ENCODE measurements at places on chromosomes 5 and 9.

- no peak for DNase-seq
Observed at GRCh38 chr5:176540956-176541337, 3.7 kb upstream of the RNF44 start.

DNA sequence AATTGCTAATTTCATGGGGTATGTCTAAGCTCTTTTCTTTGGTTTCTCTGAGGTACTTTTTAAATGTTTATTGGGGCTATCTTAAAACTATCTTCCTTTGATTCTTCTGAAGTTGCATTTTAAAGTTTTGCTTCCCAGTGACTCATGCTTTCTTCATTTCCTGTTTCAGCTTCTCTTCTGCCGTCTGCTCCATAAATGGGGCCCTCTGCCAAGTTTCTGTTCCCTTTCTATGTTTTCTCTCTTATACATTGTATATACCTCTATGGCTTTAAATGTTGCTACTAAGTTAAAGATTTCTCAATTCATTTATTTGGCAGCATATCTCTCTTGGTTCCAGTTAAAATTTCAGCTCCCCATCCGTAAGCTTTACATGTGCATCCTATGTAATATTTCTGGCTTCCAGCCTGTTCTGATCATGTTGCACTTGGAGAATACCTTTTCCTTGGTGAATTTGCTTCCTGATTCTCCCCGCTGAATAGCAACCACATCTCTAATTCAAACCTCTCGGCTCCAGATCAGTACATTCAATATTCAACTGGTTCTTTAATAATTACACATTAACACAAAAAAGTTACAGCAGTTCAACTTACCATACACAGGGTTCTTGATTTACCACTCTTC lies 125.3 kb downstream of the ST8SIA4 start:
- peak; percentile 51 for DNase-seq

DNA sequence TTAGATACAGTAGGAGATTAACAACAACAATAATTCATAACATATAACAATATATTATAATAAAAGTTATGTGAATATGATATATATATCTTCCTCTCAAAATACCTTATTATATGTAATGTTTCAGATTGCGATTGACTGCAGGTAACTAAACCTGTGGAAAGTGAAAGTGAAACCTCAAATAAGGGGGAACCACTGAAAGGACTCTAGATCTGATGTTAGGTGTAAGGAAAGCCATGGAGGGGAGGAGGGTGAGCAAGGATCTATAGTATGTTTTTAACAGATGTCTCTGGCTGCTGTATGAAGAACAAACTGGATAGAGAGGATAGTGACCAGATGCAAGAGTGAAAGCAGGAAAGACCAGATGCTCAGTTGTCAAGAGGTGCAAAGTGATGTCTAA lies 5.8 kb upstream of the FSTL4 start:
- DNase-seq = no peak

DNA sequence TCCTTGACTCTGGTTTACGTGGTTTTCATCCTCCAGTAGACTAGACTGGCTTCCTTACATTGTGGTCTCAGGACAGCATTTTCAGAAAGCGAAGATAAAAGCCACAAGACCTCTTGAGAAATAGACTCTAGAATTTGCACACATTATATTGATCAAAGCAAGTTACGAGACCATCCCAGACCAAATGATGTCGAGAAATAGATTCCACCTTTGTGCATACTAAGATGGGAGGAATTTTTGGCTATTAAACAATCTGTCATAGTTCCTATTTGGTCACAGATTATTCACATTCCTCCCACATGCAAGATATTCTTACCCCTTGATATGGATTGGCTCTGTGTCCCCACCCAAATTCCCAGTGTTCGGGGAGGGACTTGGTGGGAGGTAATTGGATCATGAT lies 65.6 kb downstream of the TEX10 start:
- DNase-seq = no peak

DNA sequence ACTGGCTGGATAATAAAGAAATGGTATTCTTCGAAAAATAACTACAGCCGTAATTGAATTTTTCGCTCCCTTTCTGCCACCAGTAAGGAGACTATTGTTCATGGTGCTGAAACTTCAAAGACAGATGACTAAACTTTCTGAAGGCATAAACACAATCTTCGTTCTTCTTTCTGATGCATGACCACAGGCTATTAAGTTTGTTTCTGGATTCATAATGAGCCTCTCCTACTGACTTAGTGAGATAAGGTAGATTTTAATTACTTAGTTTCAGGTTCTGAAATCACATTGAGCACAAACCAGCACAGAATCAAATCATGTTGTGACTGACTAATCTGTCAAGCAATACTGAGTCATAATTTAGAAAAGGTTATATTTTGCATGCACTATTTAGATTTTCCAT lies 441.8 kb upstream of the CCNG1 start:
- no peak for DNase-seq

DNA sequence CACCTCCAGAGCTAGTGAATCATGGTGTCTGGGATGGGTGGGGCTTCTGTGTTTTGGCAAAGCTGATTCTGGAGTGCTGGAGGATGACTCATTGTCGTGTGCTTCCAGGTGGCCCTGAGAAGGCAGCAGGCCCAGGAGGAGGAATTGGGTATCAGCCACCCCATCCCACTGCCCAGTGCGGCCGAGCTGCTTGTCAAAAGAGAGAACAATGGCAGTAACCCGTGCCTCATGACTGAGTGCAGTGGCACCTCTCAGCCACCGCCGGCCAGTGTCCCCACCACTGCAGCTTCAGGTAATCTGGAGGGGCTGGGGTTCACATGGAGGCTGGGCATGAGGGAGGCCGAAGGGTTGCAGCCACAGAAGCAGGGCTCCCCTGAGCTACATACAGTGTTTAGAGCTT lies 5.4 kb downstream of the DMRT1 start:
- DNase-seq = no peak

- DNase-seq = no peak
Observed at GRCh38 chr5:120901199-120901598, 437.1 kb downstream of the PRR16 start.

DNA sequence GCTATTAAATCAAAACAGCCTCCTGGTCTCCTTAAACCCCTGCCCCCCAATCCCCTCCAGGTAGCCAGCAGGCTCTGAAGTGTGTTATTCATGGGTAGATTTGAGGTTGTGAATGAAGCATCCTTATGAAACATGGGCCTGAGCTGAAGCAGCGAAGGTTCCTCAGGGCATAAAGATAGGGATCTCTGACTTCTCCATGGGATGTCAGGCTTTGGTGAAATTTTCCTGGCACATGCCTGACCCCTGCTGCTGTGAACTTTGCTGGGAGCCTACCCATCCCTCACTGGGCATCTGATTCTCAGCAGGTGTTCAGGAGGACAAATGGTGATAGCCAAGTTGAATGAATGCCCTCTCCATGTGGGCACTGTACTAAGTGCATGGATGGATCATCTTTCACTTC lies 250.3 kb downstream of the ASTN2 start:
- no peak for DNase-seq

- no peak for DNase-seq
Observed at GRCh38 chr9:35725362-35725761, 6.6 kb downstream of the TLN1 start.

DNA sequence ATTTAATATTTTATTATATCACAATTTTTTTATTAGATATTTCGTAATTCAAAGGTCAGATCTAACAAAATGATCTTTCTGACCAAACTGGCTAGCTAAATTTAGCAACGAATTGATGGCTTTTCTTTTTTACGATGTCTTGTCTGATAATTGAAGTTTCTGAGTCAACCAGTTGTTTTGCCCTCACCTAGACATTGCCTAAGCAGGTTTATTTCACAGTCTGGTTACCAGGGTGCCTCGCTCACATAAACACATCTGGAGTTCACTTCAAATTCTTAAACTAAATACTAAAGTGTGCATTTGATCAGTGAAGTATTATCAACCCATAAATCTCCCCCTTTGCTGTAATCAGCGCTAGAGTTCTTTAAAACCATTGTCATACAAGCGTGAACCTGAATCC lies 448.3 kb downstream of the TLE4 start:
- DNase-seq = no peak

- DNase-seq = no peak
Observed at GRCh38 chr9:5571629-5572232, 57.2 kb upstream of the RIC1 start.

DNA sequence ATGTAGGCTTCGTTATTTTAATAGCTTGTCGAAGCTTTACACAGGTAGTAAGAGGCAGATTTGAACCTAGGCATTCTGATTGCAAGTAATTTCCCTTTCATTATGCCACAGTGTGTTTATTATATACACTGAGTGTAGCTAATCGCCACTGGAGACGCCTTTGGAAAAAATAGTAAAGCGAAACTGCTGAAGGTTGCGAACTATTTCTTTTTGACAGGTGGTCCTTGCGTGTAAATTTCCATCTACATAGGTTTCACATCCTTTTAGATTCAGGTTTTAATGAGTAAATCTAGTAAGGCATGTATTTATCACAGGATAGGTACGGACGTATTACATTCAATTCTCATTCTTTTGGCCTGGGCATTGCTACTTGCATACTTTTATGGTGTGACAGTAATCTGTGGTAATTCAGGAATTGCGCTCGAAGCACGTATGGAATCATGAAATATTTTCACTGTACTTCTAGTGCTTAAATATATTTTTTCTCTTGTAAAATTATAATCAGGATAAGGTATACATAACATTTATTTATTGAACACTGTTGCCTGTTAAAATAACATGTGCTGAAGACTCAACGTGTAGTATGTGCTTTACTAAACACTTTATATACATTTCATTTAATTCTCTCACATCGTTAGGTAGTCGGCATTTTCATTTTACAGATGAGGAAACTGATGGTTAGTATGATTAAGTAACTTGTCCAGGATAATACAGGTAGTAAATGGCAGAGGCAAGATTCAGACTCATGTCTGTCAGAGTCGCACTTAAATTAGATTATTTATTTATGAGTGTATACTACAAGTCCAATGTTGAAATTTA lies 1.8 kb downstream of the MARCHF6 start:
- no peak for DNase-seq

GRCh38 chr5:156543348-156544145 lies 216.6 kb downstream of the SGCD start:
- no peak for DNase-seq

DNA sequence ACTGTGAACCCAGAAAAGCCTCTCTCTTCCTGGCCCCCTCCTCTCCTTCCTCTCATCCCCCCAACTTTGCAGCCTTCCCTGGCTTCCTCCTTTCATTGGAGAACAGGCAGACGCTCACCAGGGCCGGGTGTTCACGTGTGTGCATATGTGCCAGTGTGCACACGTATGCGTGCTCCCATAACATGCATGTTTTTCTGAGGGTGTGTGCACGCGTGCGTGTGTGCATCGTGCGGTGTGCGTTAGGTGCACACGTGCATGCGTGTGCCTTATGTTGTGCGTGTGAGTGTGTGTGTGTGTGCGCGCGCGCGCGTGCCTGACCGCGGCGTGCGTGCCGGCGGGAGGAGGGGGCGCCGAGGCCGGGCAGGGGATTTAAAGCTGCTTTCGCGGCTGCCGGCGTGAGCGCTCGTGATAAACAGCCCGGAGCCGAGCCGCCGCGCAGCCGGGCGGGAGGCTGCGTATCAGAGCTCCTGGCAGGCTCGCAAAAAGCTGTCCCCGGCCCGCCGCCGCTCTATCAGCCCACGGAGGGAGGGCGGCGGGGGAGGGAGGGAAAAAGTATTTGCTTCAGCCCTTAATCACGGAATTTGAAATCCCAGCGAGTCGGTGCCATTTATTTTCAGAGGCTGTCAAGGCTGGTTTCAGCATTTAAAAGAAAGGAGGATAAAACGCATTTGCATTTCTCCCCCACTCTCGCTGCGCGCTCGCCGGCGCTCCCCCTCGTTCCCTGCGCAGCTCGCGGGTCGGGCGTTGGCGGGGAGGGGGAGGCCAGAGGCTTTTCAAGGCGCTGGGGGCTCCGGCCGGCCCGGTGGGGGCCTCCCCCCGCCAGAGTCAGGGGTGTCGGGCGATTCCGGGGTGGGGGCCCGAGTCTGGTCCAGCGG lies 183.9 kb downstream of the C9orf50 start:
- no peak for DNase-seq

DNA sequence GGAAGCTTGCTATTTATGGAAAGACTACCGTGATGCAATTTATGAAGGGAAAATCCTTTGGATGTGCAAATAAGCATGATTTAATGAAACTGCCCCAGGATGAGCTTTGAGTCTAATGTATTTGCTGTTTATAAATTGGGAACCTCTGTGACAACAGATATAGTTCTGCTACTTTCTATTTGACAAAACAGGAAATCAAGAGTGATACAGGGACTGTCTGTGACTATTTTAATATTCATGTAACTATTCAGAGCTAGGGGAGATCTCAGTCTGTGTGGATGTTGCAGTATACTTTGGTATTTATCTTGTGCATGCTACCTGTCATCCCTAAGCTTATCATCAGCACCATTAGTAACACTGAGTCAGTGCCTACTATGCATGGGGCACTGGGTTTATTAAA lies 132.1 kb downstream of the PDZD2 start:
- no peak for DNase-seq

- DNase-seq = no peak
Observed at GRCh38 chr9:127734247-127734746, 797 bp downstream of the TOR2A start.

DNA sequence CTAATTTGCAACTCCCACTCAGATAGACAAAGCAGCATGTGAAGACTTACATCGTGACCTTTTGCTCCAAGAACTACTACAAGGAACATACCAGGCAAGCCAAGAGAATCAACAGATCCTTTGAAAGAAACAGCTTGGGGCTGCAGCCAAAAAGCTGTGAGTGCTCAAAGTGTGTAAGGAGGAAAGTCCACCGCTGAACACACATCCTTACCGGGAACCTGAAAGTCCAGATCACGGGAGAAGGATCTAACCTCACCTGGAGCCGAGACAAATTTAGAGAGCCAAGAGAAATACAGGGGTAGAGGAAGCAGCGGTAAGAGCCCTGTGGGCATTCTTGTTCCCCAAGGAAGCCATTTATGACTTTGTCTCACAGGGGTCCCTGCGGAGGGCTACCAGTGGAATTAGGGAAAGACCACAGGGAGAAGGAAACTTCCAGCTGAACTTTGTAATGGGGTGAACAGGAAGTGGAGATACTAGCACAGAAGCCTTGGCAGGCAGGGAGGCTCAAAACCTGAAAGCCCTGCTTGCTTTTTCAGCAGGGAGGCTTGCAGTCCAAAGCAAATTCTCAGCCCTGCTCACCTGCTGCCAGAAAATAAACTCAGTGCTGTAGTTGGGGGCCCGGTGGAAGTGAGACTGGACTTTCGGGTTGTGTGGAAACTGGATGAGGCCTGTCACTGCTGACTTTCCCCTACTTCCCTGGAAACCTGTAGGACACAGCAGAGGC lies 350.2 kb downstream of the DTWD2 start:
- no peak for DNase-seq

- DNase-seq = no peak
Observed at GRCh38 chr5:36366883-36367282, 65.2 kb upstream of the RANBP3L start.

- no peak for DNase-seq
Observed at GRCh38 chr9:92590377-92590776, 54.6 kb upstream of the ECM2 start.

- no peak for DNase-seq
Observed at GRCh38 chr5:9233712-9234111, 312.2 kb downstream of the SEMA5A start.

Data from CD4-positive, alpha-beta T cell treated with Interleukin-15 for 1 hour (primary cell).